ENCODE measurements at places on chromosomes 6 and 20.
A peak's percentile ranks its signal among the peaks of the same experiment; 100 is the strongest.

DNA sequence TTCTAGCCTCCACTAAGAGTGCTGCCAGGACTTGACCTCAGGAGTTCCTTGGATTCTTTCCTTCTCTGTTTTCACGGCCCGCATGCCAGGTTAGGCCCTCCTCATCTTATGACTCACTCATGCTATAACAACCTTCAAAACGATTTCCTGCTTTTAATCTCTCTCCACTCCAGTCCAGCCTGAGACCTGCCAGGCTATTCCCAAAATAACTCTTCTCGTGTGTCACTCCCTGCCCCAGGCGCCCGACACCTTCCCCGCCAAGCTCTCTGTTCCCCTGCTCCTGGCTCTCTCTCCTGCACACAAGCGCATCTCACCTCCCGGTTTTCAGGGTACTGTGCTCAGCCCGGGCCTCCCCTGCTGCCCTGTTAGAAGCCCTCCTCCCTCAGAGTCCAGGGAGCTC, 64.1 kb upstream of the RPS6KA2 start:
- DNase-seq = no peak

GRCh38 chr6:166168616-166169548, 1.2 kb upstream of the TBXT start:
- DNase-seq = no peak

DNA sequence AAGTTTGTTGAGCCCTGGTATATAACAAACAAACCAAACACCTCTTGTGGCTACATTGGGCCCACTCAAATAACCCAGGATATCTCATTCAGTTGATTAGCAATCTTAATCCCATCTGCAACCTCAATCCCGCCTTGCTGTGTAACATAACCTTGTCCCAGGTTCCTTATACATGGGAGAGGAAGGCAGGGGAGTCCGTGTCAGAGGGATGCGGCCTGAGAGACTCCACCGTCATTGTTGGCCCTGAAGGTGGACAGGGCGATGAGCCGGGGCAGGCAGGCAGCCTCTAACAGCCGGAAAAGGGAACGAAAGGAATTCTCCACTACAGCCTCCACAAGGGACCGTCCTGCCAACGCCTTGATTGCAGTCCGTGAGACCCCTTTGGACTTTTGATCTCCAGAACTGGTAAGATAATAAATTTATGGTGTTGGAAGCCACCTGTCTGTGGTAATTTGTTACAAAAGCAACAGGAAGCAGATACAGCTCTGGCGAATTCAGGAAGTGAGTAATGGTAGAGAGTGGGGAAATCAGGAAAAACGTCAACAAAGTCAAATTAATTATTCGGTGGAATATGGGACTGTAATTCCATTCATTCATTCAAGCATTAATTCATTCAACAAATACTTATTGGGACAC, 124.5 kb upstream of the SALL4 start:
- no peak for DNase-seq

- DNase-seq = no peak
Observed at GRCh38 chr20:46696791-46697279, 7.6 kb upstream of the TP53RK start.

GRCh38 chr6:147986846-147987245, 355.8 kb upstream of the SASH1 start:
- no peak for DNase-seq

DNA sequence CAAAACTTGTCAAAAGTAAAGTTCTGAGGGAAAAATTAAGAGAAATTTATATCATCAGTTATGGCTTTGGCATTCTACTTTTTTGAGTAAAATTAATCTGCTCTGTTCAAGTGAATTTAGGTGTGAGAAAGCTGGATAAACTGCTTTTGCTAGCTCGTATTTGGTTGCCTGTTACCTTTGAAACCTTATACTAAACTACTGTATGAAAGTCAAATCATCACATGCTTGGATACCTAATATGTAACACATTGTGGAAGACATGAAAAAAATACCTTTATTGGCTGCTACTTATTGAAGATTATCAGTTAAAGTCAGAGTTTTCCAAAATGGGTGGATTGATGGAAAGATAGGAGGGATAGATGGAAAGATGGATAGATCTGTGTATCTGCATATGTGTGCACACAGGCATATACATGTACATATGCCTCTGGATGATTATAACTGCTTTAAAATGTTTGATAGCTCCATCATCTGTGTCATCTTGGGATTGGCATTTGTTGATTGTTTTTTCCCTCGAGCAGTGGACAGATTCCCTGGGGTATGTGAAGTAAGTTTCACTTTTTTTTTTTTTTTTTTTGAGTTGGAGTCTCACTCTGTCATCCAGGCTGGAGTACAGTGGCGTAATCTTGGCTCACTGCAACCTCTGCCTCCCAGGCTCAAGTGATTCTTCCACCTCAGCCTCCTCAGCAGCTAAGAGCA, 24.3 kb downstream of the SCAF8 start:
- no peak for DNase-seq

DNA sequence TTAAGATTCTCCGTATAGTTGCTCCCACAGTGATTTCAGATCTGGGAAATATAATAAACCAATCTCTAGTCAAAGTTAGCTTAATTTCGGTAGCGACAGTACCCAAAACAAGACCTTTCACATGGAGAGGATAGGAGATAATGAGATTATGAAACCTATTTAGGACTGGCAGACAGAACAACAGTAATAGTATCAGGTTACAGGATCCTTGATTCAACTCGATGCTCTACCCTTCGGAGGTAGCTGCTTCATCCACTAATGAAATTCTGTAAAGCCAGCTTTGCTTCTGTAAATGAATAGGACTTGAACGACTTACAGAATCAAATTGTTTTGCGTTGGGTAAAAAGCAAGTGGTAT, 534 bp upstream of the AKIRIN2 start:
- no peak for DNase-seq

DNA sequence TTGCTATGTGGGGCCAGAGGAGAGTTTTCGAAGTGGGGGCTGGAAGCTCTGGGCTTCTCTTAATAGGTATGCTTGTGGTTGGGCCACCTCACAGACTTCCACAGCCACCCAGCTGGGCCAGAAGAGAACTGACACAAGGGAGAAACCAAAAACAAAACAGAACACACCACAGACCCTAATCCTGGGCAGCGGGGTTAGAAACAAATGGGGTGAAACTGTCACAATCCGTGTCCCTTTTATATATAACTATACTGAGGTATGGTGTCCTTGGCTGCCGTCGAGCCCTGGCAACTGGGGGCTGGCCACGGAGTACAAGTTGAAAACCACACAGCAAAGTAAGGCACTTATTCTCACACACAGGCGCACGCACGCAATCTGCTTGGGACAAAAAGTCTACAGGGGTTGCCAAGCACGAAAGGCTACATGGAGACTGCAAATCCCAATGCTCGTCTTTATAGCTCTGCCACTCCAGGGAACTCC, 78.3 kb downstream of the TRAM2 start:
- no peak for DNase-seq

DNA sequence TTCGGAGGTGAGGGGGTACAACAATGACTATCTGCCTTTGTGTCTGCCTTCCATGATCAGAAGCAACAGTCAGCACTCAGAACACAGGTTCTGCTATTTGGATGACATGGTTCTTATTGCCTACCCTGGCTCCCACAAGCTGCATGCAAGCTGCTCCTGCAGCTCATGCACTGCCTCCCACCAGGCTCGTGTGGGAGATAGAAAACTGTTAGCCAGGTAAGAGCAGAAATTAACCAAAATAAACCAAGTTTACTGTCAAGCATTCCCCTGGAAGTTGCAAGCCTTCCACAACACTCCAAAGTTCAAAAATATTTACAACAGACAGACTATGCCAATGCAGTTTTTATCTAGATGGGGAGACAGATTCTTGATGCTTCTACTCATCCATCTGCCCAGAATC, 31.0 kb downstream of the OPRM1 start:
- DNase-seq = no peak

- DNase-seq = no peak
Observed at GRCh38 chr6:146358431-146359046, 185.1 kb upstream of the RAB32 start.

GRCh38 chr6:112651239-112651638, 304.1 kb downstream of the RFPL4B start:
- DNase-seq = no peak

GRCh38 chr6:11183761-11184362, 48.6 kb downstream of the NEDD9 start:
- no peak for DNase-seq

- DNase-seq = peak; percentile 12
Observed at GRCh38 chr6:45991189-45991588, 24.5 kb downstream of the CLIC5 start.

GRCh38 chr6:37680668-37681067, 17.0 kb downstream of the MDGA1 start:
- no peak for DNase-seq

DNA sequence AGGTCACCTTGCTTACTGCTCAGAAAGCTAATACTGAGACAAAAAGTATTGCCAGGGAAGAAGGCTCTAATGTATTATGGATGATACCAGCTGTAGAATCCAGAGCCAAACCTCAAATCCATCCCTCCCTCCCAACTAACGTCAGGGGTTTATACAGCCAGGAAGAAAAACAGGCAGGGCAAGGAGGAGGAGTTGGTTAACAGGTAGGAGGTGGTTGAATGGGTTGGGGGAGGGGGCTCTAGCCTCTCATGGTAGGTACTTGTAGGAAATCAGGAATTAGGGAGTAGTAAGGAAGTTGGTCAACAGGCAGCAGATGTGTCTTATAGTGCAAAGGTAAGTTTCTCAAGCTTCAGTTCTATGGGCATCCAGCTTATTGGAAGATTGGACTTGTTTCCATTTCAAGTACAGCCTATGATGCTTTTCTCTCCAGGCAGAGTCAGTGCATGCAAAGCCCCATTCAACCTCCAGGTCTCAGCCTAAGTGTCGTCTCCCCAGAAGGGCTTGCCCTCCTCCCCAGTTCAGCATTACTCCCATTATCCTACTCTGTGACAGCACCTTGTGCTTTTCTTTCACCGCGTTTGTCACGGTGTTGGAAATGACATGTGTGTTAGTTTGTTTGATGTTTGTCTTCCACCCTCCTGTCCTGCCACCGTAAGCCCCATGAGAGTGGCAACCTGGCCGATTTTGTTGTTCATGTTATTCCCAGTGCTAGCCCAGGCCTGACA, 38.1 kb downstream of the PNLDC1 start:
- DNase-seq = no peak

GRCh38 chr20:62952968-62953838, 694 bp downstream of the SLC17A9 start:
- no peak for DNase-seq

DNA sequence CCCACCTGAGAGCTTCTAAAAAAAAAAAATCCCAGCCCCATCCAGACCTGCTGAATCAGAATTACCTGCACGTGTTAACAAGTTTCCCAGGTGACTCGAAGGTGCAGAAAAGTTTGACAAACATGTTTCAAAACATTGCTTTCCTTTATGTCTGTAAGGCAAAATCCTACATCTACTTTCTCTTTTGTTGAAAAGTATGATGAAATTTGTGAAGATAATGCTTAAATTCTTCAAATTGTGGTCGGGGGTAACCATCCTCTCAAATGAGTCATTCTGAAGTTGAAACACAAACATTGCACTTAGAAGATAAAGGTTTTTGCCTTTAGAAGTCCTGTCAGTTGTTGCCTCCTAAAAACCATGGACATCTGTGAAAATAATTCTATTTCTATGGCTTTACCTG, 429.7 kb downstream of the EPHA7 start:
- DNase-seq = no peak

DNA sequence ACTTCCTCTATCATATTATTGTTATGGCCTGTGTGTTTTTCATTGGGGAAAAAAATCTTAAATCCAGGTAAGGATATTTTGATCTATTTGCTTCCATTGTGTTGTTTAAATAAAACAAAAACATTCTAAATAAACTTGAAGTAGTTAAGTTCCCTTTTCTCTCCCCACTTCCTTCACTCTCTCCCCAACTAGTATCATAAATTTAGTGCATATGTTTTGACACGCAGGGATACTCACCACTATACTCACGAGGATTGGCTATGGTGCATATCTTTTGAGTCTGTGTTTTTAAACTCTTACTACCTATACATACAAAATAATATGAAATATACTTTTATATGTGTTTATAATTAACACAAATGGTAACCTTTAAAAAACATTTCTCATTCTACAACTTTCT, 5.2 kb downstream of the TTLL9 start:
- DNase-seq = no peak

- DNase-seq = no peak
Observed at GRCh38 chr6:64672131-64672530, 1034.9 kb downstream of the EYS start.

DNA sequence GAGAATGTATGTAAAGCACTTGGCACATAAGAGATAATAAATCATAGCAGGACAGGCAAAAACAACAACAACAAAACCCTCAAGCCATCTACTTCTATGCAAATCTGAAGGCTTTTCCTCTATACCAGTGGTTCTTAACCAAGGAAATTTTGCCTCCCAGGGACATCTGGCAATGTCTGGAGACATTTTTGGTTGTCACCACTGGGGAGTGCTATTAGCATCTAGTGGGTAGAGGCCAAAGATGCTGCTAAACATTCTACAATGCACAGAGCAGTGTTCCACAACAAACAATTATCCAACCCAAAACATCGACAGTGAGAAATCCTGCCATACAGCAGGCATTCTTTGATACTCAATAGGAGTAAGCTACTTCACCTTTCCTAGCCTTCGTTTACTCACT, 28.2 kb downstream of the NDRG3 start:
- DNase-seq = no peak

- DNase-seq = no peak
Observed at GRCh38 chr6:70680396-70680795, 12.7 kb downstream of the SMAP1 start.

- DNase-seq = no peak
Observed at GRCh38 chr20:18929800-18930199, 116.2 kb downstream of the SCP2D1 start.

- no peak for DNase-seq
Observed at GRCh38 chr6:31946370-31946885, 533 bp downstream of the CFB start.

- DNase-seq = no peak
Observed at GRCh38 chr6:127517693-127518092, 1.4 kb downstream of the MTCL3 start.

DNA sequence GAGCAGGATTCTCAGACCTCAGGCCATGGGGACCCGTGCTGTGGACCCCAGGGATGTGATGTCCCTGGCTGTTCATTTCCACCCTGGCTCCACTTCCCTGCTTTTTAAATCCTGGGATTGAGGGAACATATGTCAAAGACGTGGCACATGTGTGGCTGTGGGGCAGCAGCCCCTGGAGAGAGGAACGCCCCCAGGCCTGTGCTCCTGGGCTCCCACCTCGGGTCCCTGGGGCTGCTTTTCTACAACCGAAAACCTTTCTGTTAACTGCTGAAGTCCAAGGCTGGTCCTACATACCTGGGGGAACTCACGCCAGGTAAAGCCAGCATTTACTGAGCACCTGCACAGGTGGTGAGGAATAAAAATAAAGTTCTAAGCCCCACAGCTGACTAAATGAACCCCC, 102.3 kb upstream of the FRMD1 start:
- no peak for DNase-seq

GRCh38 chr6:159609652-159610178, 83.3 kb downstream of the SOD2 start:
- DNase-seq = no peak

- no peak for DNase-seq
Observed at GRCh38 chr20:62155428-62156253, 12.1 kb downstream of the SS18L1 start.
